ENCODE measurements at places on chromosomes 12 and 14. TPM values are rescaled to one million over a fixed set of nuclear protein-coding genes. Genes with fewer than 3 reads are reported as not detected.

Gene KRT2
- not detected for total RNA-seq

Gene MGAT4C
- total RNA-seq, result not detected

Gene MYL6B
- total RNA-seq, result 68.3 TPM

Gene KRT80
- total RNA-seq, result not detected

Gene LIMA1
- 122 TPM for total RNA-seq

Gene PMCH
- total RNA-seq, result not detected

Gene PDE3A
- total RNA-seq, result 2.6 TPM

Gene GNG2
- total RNA-seq, result 19.5 TPM

Gene AEBP2
- total RNA-seq, result 20.3 TPM

Gene LRRC23
- 13.2 TPM for total RNA-seq

Gene LRP1
- 535 TPM for total RNA-seq

Gene KRT72
- total RNA-seq, result not detected

Gene RASAL1
- total RNA-seq, result not detected

Gene GARIN6
- total RNA-seq, result not detected

Gene RNASE9
- total RNA-seq, result not detected

Gene ATG2B
- 29.1 TPM for total RNA-seq

Gene PRB2
- not detected for total RNA-seq

Gene CPNE8
- total RNA-seq, result 10.6 TPM

Measured in smooth muscle cell of trachea (primary cell).